ENCODE measurements at places on chromosomes 2 and 18.

DNA sequence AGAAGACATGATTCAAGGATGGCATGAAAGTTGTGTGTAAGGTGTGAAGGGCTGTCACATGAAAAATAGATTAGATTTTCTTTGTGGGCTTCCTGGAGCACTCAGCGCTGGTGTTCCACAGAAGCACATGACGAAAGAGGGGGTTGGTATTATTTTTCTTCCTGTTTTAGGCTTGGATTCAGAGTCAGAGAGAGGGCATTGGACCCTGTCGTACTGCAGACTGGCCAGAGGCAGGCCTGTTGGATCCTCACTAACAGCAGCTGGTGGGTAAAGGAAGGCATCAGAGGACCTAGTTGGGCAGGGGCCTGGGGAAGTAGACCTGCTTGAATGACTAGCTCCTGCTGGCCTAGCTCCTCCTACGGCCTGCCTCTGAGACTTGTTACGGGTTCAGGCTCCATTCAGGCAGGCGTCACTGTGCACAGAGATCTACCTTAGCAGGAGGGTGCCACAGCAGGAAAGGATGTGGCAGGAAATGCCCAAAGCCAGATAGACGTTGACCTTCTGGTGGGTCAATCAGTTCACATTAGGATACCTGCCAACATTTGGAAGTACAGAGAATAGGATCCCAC is 13.1 kb downstream of the CTLA4 start:
- DNase-seq = no peak

GRCh38 chr2:197575987-197576386 is 60.1 kb downstream of the MOB4 start:
- DNase-seq = no peak

DNA sequence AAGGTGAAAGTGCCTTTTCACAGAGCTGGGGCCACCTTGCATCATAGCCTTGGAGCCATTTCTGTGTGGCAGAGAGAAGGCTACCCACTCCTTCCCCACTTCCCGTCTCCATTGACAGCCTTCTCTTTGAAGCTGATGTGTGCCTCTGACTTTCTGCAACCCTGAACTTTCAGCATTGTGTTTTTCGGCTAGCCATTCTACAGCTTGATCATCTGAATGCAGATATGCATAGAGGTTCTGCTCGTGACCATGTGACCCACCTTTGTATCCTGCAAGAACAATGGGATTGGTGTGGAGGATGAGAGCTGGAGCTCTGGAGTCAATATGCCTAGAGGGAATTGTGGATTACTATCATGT is 69.1 kb upstream of the KCNE4 start:
- no peak for DNase-seq

GRCh38 chr2:79513711-79514110 is 860 bp downstream of the CTNNA2 start:
- DNase-seq = no peak

GRCh38 chr2:42136782-42137124 is 32.4 kb upstream of the EML4 start:
- DNase-seq = no peak

- DNase-seq = no peak
Measured at GRCh38 chr2:65846989-65847678, 414.7 kb upstream of the SPRED2 start.

GRCh38 chr2:134120406-134120732 is 133.5 kb upstream of the MGAT5 start:
- DNase-seq = no peak
